Foreskin keratinocyte (primary cell): ENCODE measurements at places on chromosomes 4 and X. TPM values are rescaled to one million over a fixed set of nuclear protein-coding genes. Genes with fewer than 3 reads are reported as not detected.

C4orf50 gene
- not detected in 2 replicates for total RNA-seq

ASB9 gene
- 0.85 and 1.0 TPM in 2 replicates for total RNA-seq

BEX1 gene
- 0.42 and 0.54 TPM in 2 replicates for total RNA-seq

CT47B1 gene
- total RNA-seq = not detected in 2 replicates
